ENCODE measurements at places on chromosomes 7 and 10.
A peak's percentile ranks its signal among the peaks of the same experiment; 100 is the strongest.

- DNase-seq, result no peak
These were observed 24.3 kb downstream of the HSPB1 start for GRCh38 chr7:76326646-76327233.

DNA sequence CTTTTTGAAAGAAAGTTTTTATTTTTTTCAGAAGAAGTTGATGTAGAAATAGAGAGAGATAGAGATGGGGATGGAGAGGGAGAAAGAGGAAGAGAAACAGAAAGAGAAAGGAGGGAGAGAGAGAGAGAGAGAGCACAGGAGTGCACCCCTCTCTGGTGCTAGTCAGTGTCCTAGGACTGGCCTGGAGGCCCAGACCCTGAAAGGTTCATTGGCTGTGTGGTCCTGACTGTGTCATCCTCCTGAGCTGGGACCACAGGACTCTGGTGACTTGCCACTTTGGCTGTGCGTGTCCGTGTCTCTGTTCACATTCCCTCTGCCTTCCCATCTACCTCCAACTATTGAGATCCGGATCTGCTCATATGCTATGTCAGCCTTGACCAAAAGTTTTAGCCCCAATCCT, 62.1 kb upstream of the SHH start:
- no peak for DNase-seq

DNA sequence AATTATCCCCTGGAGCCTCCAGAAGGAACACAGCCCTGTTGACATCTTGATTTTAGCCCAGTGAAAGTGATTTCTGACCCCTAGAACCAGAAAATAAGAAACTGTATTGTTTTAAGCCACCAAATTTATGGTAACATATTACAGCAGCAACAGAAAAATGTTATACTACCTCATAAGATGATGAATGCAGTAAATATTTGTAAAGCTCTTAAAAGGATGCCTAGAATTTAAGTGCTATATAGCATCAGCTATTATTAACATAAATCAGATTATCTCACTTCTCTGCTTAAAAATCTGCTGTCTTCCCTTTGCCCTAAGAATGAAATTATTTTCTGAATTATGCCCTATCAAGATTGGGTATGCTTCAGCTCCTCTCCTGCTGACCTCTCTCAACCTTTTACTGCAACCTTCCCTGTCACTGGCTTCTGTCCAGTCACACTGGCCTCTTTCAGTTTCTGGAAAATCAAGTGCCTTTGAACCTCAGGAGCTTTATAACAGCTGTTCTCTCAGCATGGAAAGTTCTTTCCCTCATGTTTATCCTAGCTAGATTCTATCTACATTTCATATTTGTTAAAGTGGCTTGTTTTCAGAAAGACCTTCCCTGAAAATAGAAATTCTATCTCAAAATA, 78.9 kb downstream of the GPR37 start:
- no peak for DNase-seq

GRCh38 chr7:149552799-149553198, 55.2 kb upstream of the ZNF746 start:
- no peak for DNase-seq

DNA sequence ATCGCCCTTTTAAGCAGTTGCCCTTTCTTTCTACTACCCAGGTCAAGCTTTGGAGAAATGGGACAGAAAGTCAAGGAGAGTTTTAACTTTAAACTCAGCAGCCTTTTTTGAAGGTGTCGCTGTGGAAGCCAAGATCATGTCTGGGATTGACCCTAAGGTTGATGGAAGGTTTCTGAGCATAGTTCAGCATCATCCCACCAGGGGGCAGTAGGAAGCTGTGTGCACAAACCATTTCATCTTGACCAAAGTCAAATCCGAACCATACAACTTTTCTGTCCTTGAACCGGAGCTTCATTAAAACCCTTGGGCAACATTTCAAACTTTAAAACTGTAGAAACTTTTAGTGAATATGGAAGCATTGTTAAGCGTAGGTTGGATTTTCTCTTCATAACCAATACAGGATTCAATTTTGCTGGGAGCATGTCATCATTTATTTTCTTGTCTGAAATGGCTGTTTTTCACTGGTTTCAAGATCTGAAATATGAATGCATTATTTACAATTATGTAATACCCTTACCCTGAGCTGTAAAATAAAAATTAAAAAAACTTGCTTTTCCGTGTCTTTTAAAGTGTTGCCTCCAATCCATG, 214.4 kb upstream of the KIAA1217 start:
- DNase-seq, result peak; percentile 63

- DNase-seq, result no peak
These were observed 598.3 kb upstream of the ADARB2 start for GRCh38 chr10:2335626-2336025.

GRCh38 chr10:8279598-8279997, 225.1 kb downstream of the GATA3 start:
- DNase-seq, result no peak

- no peak for DNase-seq
These were observed 57.2 kb downstream of the NCAPG2 start for GRCh38 chr7:158647475-158647792.

DNA sequence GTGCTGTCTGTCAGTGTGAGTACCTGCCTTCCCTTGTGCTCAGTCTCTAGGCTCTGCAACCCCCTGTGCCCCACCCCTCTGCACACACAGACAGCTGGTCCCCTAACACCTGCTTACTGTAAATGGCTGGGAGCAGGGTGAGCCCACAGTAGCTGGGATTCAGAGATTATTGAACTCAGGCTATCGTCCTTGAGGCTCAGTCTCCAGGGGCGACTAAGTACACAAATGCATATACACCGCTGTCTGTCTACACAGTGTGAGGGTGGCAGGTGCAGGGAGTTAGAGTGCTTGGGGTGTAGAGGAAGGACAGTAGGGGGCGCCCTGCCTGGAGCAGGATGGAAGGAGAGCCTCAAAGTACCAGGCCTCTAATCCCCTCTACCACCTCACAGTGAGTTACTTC, 12.9 kb downstream of the UPP1 start:
- DNase-seq, result no peak

- DNase-seq, result no peak
These were observed 215.8 kb downstream of the PTPRN2 start for GRCh38 chr7:158371856-158372255.

DNA sequence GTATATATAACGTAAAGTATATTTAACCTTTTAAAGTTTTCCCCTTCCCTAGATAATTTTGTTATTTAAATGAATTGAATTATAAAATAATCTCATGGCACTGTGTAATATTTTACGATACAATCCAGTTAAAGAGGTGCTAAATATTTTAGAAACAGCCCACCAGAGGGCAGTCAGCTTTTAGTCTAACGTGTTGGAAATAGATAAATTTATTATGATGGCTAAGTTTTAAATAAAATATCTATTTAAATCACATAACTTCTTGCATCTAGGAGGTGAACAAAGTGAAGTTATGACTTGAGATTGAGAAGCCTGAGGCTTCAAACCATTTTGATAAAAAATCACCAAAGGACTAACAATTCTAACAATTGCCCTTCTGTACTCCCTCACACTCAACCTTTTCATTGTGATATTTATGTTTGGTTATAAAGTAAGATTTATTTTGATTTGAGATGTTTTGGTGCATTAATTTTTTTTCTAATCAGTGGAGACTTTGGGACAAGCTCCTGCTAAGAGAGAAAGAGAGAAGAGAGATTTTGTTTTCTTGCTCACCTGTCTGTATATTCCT, 171.5 kb upstream of the SP4 start:
- DNase-seq, result peak; percentile 79

DNA sequence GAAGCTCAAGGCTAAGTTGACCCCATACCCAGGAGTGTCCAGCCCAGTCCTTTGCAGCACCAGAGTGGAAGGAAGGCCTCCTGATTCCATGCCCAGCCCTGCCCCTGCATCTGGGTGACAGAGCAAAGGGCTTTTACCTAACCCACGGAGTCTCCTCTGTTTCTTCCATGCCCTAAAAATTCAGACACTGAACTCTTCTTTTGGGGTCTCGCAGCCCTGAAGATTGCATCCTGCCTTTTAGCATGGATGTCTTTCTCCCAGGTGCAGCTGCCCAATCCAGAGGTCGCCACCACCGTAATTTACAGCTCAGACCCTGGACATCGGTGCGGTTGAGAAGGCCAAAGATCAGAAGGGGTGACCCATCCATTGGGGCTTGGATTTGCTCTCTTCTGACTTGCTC, 50.8 kb downstream of the CXCL12 start:
- no peak for DNase-seq

DNA sequence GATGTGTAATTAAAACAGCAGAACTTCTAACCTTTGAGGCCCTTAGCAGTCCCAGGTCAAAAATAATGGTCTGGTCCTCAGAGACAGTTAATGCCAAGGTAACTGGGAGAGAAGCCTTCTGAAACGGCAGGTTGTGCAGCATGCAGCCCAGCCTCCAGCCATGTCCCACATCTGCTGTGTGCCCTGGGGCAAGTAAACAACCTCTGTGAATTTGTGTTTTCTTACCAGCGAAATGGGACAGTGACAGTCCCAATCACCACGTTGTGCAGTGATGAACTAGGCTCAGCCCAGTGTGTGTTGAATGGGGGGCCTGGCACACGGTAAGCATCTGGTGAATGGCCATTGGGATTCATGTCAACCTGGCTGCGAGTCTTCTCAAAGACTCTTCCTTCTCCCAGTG, 61.2 kb downstream of the EMX2 start:
- DNase-seq, result no peak

GRCh38 chr7:17233603-17234002, 64.8 kb upstream of the AHR start:
- DNase-seq, result peak; percentile 25

- peak; percentile 99 for DNase-seq
These were observed at the start of gene HYCC1 for GRCh38 chr7:23013715-23014649. Gene HYCC1 (minus strand): TSS chr7:23014130. CDS start chr7:22991111, 23,019 bp downstream.

DNA sequence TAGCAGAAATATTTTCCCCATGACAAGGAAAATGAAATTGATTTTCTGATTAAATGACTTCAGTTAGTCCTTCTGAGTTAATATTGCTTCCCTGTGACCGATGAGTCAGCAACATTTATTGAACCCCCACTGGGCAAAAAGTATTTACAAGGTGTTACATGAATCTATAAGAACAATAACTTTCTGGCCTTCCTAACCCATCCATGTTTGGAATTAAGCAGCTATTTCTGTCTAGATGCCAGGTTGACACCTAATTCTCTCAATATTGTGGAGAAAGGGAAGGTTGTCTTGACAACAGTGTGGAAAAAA, 112.9 kb upstream of the JAZF1 start:
- DNase-seq, result no peak

GRCh38 chr10:73871295-73872189, 2.8 kb downstream of the CAMK2G start:
- DNase-seq, result no peak

DNA sequence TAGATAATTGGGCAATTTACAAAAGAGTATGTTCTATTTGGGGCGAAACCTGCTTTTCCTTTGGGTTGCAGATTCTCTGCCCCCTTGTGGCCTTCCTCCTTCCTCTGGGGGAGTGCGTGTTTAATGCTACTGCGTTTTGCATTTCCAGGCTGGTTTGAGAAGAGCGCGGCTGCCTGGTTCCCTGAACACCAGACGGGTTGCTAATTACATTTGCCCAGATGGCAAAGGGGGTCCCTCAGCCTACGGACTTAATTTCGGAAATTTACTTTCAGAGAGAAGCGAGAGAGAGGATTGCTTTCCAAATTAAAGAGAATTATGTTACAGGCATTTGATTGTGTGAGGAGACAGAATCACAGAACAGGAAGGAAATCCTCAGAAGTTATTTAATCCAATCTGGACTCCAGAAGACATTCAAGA, 91.9 kb upstream of the JAZF1 start:
- DNase-seq, result peak; percentile 88

All from hematopoietic multipotent progenitor cell treated with erythropoietin and hydrocortisone succinate and interleukin-3 and kit ligand, for 4 days (in vitro differentiated cells).